ENCODE measurements at places on chromosomes 7 and 10.

- peak; percentile 21 for DNase-seq
Measured at GRCh38 chr10:90087197-90088023, 386.0 kb downstream of the KIF20B start.

- DNase-seq = no peak
Measured at GRCh38 chr7:157433628-157434027, 96.8 kb downstream of the DNAJB6 start.

DNA sequence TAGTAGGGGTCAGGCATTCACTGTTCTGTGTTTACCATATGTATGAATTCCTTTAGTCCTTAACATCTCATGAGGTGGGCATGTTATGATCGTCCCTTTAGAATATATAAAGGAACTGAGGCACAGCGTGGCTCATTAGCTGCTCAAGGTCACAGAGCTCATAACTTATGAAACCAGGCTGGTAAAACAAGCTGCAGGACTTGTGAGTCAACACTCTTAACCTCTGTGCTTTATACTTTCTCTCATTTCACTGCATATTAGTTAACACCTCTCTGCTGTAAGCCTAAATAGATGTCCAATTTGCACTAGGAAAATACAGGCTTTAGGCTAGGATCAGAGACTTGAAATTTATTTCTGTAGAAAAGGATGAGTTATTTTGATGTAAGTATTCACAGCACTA, 180.3 kb upstream of the HDAC9 start:
- no peak for DNase-seq

DNA sequence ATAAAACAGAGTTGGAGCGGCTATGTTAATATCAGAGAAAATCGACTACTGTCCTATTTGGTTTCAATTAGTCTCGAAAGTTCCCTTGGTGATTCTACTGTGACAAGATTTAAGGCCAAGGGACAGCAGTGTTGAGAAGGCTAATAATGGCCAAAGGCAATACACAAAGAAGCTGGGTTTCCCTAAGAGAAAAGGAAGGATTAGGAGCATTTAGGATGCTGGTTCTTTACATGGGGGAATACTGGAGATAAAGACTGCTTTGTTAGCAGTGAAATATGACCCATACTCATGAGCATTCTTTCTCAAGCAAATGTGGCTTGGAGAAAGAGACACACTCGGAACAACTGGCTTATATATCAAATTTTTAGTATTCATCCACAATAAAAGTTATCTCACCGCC, 32.2 kb downstream of the IQUB start:
- DNase-seq = no peak

DNA sequence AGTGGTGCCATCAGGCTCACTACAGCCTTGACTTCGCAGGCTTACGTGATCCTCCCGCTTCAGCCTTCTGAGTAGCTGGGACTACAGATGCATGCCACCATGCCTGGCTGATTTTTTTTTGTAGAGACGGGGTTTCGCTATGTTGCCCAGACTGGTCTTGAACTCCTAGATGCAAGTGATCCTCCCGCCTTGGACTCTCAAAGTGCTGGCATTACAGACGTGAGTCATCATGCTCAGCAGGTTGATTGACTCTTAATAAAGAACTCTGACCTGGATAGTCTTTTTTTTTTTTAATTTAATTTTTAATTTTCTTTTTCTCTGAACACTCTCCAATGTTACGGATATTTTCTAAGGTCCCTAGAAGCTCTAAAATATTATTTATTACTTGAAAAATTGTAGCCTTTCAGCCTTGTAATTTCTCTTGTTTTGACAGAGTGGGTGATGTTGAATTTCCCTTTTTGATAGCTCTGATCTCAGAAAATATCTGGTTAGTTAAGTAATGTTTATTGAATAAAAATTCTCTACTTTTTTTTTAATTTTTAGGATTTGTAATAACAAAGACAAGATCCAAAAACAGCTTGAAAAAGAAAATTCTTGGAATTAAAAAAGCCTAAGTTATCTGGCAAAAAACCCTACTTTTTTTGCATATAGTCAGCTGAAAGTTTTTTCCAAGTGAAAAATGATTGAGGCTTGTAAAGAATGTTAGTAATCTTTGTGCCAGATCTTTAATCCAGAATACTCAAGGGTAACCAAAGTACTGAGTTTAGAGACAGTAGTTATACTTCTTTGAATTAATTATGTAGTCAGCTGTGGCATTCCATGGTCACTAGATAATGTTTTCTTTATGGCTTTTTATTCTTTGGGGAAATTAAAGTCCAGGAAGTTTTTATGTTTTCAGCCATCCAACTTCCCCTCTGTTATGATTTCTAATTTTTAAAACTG, 26.7 kb downstream of the TBC1D12 start:
- DNase-seq = no peak

GRCh38 chr10:43012578-43012977, 64.3 kb upstream of the RET start:
- DNase-seq = no peak

GRCh38 chr7:76338298-76339084, 20.3 kb downstream of the YWHAG start:
- DNase-seq = no peak

DNA sequence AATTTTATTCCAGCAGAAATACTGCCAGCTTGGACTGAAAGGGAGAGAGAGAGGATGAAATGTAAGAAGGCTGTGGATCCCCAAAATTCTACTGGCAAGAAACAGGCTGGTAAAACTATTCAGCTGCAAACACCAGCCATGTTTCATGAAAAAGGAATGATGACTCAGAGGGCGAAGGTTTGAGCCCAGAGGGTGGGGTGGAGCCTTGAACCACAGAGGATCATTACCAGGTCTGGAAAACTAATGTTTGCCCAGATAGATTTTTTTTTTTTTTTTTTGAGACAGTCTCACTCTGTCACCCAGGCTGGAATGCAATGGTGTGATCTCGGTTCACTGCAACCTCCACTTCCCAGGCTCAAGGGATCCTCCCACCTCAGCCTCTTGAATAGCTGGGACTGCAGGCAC, 41.7 kb upstream of the NRF1 start:
- DNase-seq = no peak

GRCh38 chr7:139960157-139960556, 102.6 kb downstream of the PARP12 start:
- no peak for DNase-seq

GRCh38 chr10:98470850-98471249, 24.1 kb upstream of the HPS1 start:
- DNase-seq = no peak

DNA sequence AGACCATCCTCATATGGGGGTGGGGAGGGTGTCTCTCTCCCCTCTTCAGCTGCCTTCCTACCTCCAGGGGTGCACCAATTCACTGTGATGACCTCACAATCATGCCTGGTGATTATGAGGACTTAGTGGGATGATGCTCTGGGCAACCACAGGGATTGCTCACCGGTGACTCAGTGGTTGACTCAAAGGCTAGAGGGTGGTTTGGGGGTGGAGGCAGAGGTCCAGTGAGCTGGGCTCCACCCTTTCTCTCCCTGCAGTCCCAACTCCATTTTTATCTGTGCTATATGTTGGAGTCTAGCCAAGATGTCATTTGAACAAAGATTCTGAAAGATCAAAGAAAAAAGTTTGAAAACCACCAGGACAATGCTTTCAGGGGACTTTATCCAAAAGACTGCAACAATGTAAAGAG, 286.9 kb downstream of the KCNMA1 start:
- peak; percentile 57 for DNase-seq

DNA sequence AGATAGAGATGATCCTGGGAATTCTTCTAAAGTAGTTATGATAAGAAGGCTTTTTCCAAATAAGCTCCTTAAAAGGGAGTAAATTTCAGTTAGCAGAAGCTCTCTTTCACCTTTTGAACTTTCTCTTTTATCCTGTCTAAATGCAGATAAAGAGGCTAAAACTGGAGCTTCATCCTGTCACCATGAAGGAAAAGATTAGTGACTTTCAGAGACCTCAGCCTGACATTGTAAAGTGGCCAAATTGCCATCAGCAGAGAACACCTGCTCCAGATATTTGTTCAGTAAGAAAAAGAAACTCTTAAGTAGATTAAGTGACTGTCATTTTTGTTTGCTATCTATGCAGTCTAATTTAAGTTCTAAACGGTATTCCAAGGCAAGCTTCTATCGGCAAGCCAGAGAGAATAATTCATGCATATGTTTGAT, 18.3 kb downstream of the VWDE start:
- no peak for DNase-seq

DNA sequence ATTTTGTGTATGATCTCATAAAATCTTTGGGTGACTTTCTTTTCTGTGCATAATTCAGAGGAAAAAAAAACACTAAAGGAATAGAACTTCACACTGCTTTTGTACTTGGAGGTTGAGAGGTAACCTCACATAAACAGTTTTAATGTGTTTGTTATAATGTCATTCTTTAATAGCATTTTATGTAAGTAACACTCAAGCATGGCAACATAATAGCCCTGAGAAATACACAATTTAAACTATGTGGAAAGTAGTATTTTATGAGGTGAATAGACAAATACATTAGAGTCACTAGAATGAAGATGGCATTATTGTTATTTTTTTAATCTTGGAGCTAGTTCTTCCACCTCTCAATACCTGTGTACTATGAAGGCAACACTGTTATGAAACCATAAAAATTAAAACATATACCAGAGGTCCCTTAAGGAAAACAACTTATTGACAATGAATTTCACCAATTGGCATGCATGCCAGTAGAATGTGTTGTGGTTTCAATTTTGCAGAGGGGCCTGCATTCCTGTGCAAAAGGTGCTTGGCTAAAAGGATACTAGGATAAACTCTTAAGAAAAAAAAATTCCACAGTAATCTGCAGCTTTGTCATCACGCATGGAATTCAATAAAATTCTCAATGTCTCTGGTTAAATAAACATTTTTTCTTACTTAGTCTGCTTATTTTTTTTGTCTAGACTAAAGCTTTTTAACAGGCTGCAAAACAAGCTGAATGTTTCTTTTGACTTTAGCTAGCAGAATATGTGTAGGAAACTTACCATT, 102.5 kb downstream of the CD36 start:
- no peak for DNase-seq

- DNase-seq = no peak
Measured at GRCh38 chr7:26543340-26543739, 251.7 kb downstream of the SNX10 start.

- DNase-seq = no peak
Measured at GRCh38 chr10:131031346-131031745, 280.2 kb downstream of the TCERG1L start.

DNA sequence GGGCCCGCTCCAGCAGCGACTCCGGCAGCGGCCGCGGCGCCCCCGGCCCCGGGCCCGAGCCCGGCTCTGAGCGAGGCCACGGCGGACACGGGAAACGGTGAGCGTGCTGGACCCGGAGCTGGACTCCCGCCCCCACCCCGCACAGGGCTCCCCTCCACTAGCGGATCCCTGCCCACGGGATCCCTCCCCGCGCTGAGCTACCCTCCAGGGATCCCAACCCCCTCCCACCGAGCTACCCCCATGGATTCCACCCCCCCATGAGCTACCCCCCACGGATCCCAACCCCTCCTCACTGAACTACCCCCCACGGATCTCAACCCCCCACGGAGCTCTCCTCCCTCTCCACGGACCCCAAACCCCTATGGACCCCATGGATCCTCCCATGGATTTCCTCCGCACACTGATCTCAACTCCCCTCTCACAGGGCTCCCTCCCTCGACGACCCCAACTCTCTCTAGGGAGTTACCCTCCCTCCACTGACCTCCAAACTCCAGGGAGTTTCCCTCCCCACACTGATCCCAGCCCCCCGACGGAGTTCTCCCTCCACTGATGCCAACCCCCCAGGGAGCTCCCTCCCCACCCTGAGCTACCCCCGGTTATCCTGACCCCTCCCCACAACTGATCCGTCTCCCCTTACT, 20.6 kb upstream of the HSPB1 start:
- DNase-seq = no peak

Measured in activated naive CD8-positive, alpha-beta T cell treated with anti-CD3 and anti-CD28 coated beads, Interleukin-2, amount 50 U/mL, for 24 hours (primary cell).